ENCODE measurements at places on chromosomes 6 and 20.

- DNase-seq: no peak
Observed at GRCh38 chr20:23059846-23060245, 10.4 kb upstream of the THBD start.

- DNase-seq: peak; percentile 93
Observed at GRCh38 chr6:446418-447366, 55.1 kb downstream of the IRF4 start.

GRCh38 chr20:4681401-4681800 lies 40.3 kb upstream of the PRND start:
- no peak for DNase-seq

- no peak for DNase-seq
Observed at GRCh38 chr6:42300701-42301100, 83.0 kb upstream of the MRPS10 start.

DNA sequence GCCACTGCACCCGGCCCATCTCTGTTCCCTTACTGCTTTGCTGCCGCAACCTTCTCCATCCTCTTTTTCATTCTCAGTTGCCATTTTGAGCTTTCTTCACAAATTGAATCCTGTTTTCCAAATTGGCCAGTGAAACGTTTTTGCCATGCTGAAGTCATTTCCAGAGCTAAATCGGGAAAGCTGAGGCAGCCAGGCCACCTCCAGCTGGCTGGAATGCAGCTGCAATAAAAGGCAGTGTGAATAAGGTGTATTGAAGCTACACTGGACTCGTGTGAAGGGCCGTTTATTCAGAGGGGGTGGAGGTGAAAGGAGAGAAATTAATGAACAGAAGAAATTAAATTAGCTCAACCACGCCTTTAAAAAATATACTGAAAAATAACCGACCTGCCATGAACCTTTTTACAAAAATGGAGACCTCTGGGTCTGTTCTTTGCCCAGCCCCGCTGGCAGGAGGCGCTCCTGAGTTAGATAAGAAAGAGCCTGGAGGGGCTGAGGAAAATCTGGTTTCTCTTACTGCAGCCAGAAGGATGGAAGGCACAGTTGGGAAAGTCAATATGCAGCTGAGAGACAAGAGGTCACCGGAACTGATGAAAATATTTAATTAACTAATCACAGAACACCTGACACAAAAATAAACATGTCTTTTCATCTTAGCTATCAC lies 283.9 kb downstream of the FOXC1 start:
- DNase-seq: no peak

- no peak for DNase-seq
Observed at GRCh38 chr6:118514689-118515088, 33.4 kb upstream of the PLN start.

DNA sequence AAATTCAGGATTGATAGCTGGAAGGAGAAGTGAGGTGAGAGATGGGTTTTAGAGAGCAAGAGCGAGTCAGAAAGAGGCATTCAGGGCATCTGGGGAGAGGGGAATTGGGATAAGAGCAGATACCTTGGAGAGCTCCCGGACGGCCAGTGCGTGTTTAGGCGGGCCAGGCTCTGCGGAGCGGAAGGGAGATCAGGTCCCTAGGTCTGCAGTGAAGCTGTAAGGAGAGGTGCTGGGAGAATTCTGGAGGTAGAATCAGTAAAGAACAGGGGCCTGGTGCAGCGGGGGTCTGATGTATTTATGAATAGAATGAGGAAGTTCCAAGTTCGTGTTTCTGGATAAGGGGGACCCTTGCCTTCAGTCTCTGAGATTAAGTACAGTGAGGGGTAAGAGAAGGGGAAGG lies 47.4 kb upstream of the FAM83D start:
- no peak for DNase-seq

DNA sequence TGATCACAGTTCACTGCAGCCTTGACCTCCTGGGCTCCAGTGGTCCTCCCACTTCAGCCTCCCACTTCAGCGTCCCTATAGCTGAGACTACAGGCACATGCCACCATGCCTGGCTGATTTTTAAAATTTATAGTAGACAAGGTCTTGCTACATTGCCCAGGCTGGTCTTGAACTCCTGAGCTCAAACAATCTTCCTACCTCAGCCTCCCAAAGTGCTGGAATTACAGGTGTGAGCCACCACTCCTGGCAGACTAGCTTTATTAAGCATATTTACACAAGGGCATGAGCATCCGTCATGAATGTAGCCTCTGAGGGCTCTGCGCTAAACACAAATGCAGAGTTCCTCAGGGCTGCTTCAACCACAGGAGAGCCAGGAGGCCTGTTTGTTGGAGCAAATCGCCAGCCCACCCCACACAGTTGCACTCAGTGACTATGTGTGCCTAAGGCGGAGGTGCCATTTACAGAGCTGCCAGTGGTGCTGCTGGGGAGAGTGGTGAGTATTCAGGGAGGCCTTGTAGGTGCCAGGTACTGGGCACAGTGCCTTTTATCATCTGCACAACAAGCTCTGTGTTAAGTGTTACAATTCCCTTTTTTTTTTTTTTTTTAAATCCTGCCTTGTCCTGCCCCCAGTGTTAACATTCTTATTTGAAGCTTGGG lies 78.2 kb downstream of the PSMG4 start:
- no peak for DNase-seq

Measured in stimulated activated naive CD4-positive, alpha-beta T cell treated with Interleukin-2 at 50 U/mL for 16 hours (primary cell).